ENCODE measurements at places on chromosomes 3 and 15.

- DNase-seq = peak; percentile 47
Observed at GRCh38 chr3:171135549-171135948, 109.0 kb upstream of the SLC2A2 start.

DNA sequence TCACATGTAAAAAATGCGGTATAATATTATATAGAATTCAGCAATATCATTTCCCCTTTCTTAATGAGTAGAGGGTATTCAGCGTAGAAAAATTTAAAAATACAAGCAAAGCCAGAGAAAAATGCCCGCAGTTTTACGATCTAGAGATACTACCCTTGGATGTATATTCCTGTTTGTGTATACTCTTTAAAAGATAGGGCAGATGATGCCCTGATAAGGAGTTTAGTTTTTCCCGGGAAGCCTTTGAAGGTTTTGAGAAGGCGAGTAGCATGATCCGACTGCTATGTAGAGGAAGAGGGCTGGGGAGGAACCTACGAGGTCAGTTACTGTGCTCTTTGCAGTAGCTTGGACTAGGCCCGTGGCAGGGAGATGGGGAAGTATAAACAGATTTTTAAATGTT, 1.2 kb downstream of the YEATS2 start:
- DNase-seq = peak; percentile 40

- DNase-seq = peak; percentile 74
Observed at GRCh38 chr15:71411538-71412482, 296.5 kb downstream of the THSD4 start.

DNA sequence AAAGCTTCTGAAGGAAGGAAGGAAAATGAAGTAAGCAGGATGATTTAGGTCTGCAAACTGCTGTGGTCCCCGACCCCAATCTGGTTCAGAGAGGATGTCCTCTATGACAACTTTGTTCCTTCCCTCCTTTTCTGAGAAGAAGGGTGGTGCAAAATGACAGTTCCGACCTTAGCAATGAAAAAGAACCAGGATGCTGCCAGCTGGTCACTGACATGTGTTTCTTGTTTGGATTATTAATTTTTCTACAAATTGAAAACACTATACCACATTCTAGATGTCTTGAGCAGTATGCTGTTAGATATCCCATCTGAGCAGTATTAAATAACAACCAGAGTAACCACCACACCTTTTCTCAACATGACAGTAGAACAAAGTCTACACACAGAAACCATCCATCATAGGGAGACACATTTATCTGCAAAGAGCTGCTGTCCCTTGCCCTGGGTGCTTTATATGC, 27.5 kb downstream of the CDCP1 start:
- DNase-seq = no peak

DNA sequence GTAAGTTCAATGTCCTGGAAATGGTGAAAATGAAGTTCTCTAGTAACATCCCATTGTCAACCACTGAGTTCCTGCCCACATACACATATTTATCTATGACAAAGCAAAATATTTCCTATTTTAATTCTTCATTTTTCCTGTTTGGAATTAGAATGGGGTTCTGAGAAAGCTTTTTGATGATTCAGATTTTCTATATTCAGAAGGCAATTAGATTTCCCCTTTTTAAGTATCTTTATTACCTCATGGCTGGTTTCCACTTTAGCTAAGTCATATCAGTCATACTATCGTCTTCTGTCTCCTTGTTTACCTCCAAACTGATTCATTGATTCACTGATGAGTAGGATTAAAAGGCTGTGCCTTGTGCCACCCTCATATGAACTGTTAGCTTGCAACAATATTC, 17.9 kb downstream of the ETFA start:
- DNase-seq = no peak
